ACHN (cell line): ENCODE measurements at places on chromosomes 16 and 17.

DNA sequence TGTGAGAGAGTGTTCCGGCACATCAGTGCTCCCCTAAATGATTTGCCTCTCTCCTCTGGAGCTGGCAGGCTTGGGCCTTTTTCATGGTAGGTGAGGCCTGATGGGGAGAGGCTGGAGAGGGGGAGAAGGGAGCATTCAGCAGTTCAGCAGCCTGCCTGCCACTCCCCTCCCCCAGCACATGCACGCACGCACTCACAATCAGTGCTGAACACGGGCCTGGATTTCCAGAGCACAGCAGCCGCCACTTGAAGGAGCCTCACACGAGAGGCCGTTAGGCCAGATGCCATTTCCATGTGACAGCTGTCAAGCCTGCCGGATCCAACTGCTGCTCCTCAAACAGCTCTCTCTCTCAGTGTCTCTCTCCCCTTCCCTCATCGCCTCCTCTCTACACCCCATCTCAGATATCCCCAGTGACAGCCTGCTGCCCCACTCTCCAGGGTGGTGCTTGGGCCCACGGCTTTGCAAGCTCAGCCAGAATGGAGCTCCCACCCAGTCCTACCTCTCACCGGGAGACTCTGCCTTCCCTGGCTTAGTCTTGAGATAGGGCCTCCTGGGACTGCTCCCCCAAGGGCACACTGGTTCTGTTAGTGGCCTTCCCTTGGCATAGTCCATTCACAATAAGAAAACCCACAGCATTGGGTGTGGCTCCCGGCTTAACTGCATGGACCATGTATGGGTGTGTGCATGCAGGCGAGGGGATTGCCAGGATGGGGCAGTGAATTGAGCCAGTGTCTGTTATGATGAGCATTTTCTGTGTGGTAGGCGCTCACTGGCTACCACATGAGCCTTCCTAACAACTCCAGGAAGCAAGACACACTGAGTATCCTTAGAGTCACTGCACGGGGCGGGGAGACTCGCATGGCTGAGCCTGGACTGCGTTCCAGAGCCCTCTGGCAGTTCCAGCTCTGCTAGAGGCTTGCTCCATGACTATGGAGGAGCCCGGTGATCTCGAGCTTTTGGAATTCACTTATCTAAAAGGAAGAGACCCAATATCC lies 226.2 kb downstream of the CCDC182 start:
- DNase-seq = peak; percentile 96

DNA sequence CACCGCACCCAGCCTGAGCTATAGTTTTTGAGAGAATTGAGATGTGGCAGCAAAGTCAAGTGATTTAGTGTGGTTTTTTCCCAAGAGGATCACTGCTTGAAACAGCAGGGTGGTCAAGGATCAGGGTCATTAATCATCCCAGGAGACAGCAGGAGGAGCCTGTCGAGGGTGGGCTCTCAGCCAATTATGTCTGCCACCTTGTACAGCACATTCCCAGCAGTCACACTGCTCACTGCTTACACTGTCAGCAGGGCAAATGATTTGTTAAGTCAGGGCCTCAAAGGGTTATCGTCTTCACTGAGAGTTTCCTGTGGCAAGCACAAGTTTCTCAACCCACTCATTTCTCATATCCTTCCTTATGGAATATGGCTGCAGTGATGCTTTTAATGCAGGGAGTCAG lies 13.2 kb downstream of the B3GNT9 start:
- DNase-seq = no peak

DNA sequence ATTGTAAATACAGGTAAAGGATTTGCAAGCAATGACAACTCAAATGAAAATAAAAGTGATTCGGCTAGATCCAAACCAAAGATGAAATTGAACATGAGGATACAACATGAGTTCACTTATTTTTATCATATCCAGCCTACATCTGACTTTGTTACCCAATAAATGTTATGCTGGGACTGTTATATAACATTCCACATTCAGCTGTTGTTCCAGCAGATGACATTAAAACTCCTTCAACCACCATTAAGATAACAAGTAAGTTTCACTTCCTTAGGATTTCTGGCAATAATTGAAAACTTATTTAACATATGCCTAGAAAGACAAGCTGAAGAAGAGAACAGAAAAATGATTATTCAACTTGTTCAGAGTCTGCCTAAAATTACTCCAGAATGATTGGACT lies 729.4 kb downstream of the CDH11 start:
- no peak for DNase-seq

GRCh38 chr17:39979893-39980350 lies 685 bp upstream of the PSMD3 start:
- DNase-seq = peak; percentile 54

- peak; percentile 34 for DNase-seq
Measured at GRCh38 chr17:18045691-18046350, 6.6 kb downstream of the GID4 start.

DNA sequence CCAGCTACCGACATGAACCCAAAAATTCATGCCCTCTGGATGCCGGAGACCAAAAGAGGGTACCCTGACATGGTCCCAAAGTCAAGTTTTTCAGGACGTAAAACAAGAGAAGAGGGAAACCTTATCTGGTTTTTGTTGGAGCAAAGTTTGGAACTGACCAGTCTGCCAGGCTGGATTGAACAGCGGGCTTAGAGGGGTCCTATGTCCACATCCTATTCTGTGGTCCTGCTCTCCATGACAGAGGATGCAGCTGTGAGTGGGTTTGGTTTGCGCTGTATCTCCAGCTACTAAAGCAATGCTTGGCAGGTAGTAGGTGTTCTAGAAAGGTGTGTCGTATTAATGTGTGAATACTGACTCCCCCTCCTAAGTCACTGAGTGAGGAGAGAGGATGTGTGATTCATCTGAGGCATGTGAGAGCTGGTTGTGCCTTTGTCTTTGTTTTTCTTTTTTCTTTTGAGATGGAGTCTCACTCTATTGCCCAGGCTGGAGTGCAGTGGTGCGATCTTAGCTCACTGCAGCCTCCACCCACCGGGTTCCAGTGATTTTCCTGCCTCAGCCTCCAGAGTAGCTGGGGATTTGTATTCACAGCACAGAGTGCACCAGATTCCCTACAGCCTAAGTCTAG lies 31.0 kb downstream of the PMM2 start:
- DNase-seq = no peak

- peak; percentile 68 for DNase-seq
Measured at GRCh38 chr17:29133121-29133713, 47.0 kb downstream of the MYO18A start.

DNA sequence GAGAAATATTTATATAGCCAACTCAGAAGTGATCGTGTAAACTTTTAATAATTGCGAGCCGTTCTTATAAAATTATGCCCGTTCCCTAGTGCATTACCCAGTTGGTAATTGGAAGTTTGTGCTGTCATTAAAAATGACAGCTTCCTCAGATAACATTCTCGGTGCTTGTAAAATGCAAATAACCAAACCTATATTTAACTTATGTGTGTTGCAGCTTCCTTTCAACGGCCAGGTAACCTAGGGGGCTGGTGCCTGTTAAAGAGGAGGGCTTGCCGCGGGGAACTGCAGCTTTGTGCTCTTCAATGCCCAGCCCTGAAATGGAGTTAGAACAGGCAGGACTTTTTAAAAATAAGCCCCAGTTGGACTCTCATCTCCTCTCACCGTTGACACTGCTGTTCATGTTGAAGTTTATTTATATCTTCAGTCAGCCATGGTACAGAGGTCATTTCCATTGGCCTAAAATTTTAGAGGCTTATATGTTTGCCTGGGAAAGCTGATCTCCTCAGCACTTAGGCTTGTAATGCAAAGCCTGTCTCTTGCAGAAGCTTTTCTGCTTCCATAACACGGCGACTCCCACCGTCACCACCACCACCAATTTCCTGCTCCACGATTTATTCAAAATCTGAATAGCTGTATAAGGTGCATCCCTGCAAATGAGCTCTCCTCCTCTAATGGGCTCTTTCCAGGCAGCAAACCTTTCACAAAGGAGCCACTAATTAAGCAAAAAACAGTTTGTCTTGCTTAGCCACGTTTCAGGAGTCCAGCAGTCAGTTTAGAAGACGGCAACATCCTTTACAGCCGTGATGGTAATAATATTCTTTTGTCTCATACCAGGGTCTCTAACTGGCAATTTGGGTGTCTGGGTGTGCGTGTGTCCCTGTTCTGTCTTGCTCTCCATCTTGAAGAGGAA lies 74.7 kb downstream of the RPA1 start:
- no peak for DNase-seq

DNA sequence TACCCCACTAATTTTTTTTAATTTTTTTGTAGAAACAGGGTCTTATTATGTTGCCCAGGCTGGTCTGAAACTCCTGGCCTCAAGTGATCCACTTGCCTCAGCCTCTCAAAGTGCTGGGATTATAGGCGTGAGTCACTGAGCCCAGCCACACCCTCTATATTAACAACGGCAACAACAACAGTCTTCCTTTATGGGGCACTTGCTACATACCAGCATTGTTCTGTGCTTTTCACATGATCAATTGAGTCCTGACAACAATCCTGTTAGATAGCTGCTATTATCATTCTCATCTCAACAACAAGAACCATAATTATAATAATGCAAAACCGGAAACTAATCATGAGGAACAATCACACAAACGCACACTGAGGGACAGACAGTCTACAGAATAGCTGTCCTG lies 12.6 kb upstream of the ARL5C start:
- no peak for DNase-seq

DNA sequence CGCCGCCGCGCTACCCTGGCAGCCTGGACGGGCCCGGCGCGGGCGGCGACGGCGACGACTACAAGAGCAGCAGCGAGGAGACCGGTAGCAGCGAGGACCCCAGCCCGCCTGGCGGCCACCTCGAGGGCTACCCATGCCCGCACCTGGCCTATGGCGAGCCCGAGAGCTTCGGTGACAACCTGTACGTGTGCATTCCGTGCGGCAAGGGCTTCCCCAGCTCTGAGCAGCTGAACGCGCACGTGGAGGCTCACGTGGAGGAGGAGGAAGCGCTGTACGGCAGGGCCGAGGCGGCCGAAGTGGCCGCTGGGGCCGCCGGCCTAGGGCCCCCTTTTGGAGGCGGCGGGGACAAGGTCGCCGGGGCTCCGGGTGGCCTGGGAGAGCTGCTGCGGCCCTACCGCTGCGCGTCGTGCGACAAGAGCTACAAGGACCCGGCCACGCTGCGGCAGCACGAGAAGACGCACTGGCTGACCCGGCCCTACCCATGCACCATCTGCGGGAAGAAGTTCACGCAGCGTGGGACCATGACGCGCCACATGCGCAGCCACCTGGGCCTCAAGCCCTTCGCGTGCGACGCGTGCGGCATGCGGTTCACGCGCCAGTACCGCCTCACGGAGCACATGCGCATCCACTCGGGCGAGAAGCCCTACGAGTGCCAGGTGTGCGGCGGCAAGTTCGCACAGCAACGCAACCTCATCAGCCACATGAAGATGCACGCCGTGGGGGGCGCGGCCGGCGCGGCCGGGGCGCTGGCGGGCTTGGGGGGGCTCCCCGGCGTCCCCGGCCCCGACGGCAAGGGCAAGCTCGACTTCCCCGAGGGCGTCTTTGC lies 3.1 kb downstream of the HIC1 start:
- no peak for DNase-seq
